ENCODE measurements at places on chromosomes 12 and 14. TPM values are rescaled to one million over a fixed set of nuclear protein-coding genes. Genes with fewer than 3 reads are reported as not detected.

SLC16A7 gene
- total RNA-seq = 44.9 TPM

P2RX2 gene
- total RNA-seq = not detected

SPX gene
- total RNA-seq = not detected

CDH24 gene
- total RNA-seq = 6.2 TPM

DNA sequence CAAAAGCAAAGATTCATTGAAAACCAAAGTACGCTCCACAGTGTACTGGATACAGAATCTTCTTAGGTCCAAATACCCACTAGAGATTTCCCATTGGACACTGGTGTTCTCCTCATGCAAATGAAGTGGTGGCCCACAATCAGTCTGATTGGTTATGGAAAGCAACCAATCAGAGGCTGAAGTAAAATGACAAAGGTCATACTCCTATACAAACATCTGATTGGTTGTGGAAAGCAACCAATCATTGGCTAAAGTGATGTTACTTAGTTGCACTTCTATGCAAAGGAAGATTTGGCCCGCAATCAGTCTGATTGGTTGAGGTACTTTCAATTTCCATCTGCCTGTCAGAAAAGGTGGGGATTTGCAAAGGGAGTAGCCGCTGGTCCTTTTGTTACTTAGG, 1.3 kb upstream of the WASHC3 start:
- DNase-seq = no peak
- no peaks in the 10 kb centered on the region for H3K36me3 ChIP-seq
- no peaks in the 10 kb centered on the region for H3K27me3 ChIP-seq
- H3K4me3 ChIP-seq = no peak overlapping the region

DNA sequence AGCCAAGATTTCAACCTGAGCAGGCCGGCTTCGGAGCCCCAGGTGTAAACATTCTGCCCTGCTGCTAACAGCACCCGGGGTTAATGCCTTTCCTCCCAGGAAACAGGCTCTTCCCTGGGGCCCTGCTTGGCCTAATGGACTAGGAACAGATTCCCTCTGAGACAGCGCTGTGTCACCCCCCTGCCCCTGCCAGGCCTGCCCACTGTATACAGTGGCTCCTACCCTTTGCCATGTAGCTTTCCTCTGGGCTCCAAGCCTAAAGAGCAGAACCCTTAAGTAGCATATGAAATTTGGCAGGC, 28.3 kb upstream of the BCDIN3D start:
- no peaks in the 10 kb centered on the region for H3K36me3 ChIP-seq
- no peak for DNase-seq
- no peaks in the 10 kb centered on the region for H3K27me3 ChIP-seq
- peaks cover 28% of the 10 kb centered on the region for H3K4me1 ChIP-seq

DNA sequence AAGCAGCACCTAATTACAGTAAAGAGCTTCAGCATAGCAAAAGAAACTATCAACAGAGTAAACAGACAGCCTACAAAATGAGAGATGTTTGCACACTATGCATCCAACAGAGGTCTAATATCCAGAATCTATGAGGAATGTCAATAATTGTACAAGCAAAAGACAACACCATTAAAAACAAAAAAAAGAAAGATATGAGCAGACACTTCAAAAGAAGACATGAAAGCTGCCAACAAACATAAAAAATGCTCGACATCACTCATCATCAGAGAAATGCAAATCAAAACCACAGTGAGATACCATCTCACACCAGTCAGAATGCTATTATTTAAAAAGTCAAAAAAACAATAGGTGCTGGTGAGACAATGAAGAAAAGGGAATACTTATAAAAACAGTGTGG, 273.1 kb downstream of the TMTC2 start:
- H3K4me1 ChIP-seq = no peaks in the 10 kb centered on the region
- no peaks in the 10 kb centered on the region for H3K27me3 ChIP-seq
- H3K4me3 ChIP-seq = no peak overlapping the region
- DNase-seq = no peak

DNA sequence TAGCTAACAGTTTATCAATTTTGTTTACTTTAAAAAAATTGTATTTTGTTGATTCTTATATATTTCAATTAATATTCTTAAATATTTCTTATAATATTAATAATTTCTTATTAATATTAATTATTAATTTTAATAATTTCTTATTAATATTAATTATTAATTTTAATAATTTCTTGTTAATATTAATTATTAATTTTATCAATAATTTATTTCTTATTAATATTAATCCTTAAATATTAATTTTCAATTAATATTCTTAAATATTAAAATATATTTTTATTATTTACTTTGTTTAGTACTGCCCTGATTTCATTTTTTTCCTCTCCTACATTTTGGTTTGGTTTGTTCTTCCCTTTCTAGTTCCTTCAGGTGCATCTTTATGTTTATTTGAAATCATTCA, 1208.1 kb downstream of the LRFN5 start:
- no peak overlapping the region for H3K27ac ChIP-seq
- no peak overlapping the region for H3K4me3 ChIP-seq
- H3K27me3 ChIP-seq = no peaks in the 10 kb centered on the region
- no peaks in the 10 kb centered on the region for H3K36me3 ChIP-seq

All from thoracic aorta (tissue), 2 donors.